ENCODE measurements at places on chromosomes 2 and 18. TPM values are rescaled to one million over a fixed set of nuclear protein-coding genes. Genes with fewer than 3 reads are reported as not detected.

The NFATC1 gene
- 16.1 TPM for total RNA-seq

The IKZF2 gene
- total RNA-seq = 3.3 TPM

The GALNT13 gene
- total RNA-seq = 0.53 TPM

DNA sequence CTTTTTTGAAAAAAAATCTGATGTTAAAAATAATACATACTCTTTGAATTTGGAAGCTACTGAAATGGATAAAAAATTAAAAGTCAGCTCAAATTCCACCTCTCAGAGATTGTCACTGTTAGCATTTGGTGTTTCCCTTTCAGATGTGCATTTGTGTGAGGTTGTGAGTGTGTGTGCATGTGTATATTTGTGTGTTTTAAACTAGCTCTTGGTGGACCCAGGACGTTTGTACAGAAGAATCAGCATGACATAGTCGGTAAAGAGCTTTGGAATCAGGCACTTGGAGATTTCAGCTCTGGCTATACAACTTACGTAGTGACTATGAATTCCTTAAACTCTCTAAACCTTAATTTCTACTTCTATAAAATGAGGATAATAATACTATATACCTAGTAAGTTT, 14.5 kb downstream of the SPATS2L start:
- DNase-seq = no peak

GRCh38 chr2:68516051-68516955, 48.9 kb downstream of the APLF start:
- DNase-seq = no peak
